ENCODE measurements at places on chromosomes 4 and X. TPM values are rescaled to one million over a fixed set of nuclear protein-coding genes. Genes with fewer than 3 reads are reported as not detected.

Gene ITGB1BP2
- 17.7 TPM for total RNA-seq

Gene MAGEB17
- total RNA-seq = not detected

Gene SFRP2
- 9.5 TPM for total RNA-seq

GRCh38 chr4:154015578-154015977 lies 226.7 kb upstream of the SFRP2 start:
- DNase-seq = no peak

DNA sequence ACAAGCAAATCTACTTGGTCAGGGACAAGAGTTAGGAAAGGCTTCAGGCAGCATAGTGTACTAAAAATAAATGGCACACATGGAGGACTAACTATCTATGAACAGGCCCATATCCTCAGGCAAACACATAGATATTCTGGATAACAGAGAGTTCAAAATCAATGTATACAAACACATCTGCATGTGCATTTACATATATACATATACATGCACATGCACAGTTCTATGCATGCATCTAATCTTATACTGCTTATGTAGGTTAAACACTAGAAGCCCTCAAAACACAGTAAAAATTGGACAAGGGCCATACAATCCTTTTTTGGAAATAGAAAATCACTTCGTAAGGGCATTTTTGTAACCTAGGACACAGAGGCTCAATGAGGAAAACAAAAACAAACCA lies 458.0 kb upstream of the CXorf51B start:
- no peak for DNase-seq

All from psoas muscle (tissue), 8 donors.